NCI-H460 (cell line): ENCODE measurements at places on chromosomes 7 and 10.

DNA sequence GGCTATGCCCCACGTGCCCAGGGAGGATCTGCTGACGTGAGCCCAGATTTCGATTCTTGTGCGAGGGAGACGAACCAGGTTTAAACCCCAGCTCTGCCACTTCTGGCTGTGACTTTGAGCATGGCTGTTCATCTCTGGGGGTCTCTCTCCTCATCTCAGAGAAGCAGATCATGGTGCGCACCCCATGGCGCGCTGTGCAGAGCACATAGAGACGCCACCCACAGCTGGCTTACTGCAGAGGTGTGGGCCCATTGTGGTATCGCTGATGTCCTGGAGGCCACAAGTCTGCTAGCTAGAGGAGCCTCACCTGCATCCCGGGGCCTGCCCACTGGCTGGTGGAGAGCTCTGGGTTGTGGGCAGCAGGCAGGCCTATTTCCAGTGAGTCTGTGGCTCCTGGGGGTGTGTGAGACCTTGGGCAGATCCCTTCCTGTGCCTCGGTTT lies 140.5 kb downstream of the LHPP start:
- no peak for DNase-seq

GRCh38 chr10:74822101-74822500 lies 4.3 kb upstream of the KAT6B start:
- no peak for DNase-seq

- DNase-seq, result no peak
Observed at GRCh38 chr7:128067983-128068382, 36.7 kb upstream of the LRRC4 start.

GRCh38 chr7:2948749-2949148 lies 94.9 kb downstream of the CARD11 start:
- DNase-seq, result no peak

DNA sequence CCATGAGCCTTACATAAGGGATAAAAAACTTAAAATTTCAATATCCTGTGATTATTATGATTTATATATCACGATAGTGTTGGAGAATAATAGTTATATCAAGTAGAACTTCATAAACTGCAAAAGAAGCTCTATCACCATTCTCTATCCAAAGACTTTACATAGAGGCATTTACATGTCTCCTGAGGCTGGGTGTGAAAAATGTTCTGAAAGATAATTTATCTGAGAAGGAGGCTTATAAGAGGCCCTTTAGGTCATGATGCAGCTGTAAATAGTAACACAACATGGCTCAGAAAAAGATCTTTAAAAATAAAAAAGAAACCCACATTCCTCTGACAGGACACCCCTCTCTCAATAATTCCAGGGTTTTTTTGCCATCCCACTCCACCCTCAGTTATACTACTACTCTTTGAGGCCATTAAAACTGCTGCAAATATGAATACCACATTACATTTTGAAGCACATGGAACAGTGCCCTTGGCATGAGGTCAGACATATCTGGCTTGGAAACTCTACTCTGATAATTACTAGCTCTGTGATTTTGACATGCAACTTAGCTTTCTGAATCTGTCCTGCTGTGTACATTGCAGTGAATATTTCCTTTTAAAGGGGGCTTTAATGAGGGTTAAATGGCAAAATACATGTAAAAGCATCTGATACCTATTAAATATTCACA lies 55.5 kb downstream of the SLC16A12 start:
- no peak for DNase-seq

GRCh38 chr10:11846542-11846941 lies 23.4 kb downstream of the PROSER2 start:
- DNase-seq, result no peak

GRCh38 chr7:18513343-18513742 lies 17.8 kb downstream of the HDAC9 start:
- DNase-seq, result no peak

DNA sequence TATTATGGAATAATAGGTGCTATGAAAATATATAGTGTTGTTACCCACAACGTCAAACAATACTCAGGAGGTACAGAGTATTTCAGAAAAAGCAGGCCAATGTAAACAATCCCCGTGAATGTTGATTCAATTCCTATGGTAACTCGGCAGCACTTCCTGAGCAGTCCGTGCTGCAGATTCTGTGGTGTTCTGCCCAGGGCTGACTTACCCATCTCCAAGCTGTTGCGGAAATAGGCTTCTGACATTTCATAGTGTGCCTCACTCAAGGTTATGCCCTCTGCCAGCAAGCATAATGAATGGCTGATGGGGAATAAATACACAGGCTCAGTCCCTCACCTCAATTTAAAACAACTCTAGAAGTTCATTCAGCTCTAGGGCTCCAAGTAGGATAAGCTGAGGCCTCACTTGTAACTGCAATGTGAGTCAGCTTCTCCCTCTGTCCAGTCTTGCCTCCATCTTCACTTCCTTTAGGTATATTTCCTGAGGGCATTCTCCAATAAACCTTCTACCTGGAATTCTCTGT lies 177.6 kb downstream of the GNAI1 start:
- no peak for DNase-seq

GRCh38 chr10:88092973-88093372 lies 229.5 kb downstream of the PTEN start:
- DNase-seq, result no peak

- no peak for DNase-seq
Observed at GRCh38 chr7:137120690-137121089, 222.8 kb downstream of the PTN start.

GRCh38 chr10:59757966-59758365 lies 4.7 kb upstream of the MRLN start:
- no peak for DNase-seq
